ENCODE measurements at places on chromosomes 13 and 19. TPM values are rescaled to one million over a fixed set of nuclear protein-coding genes. Genes with fewer than 3 reads are reported as not detected.

Gene PABPC3
- 0.25 TPM for total RNA-seq

Gene ADAMTSL5
- total RNA-seq: under 0.01 TPM

Gene ZNF135
- 9.8 TPM for total RNA-seq

Gene S1PR5
- under 0.01 TPM for total RNA-seq

Gene DNAJC15
- 14.5 TPM for total RNA-seq

Gene KLF1
- 0.25 TPM for total RNA-seq

Gene NECTIN2
- 19.4 TPM for total RNA-seq

Gene PRTN3
- total RNA-seq: 1.5 TPM

Gene FREM2
- 2.5 TPM for total RNA-seq

Gene TRAPPC2B
- total RNA-seq: 17.0 TPM

Gene SLC17A7
- total RNA-seq: 33.4 TPM

Gene RETN
- 0.98 TPM for total RNA-seq

Gene STOML3
- 0.25 TPM for total RNA-seq

Gene FGF21
- not detected for total RNA-seq

Gene TRPC4
- 14.8 TPM for total RNA-seq

Gene OSCAR
- total RNA-seq: not detected

Gene ADM5
- total RNA-seq: 0.49 TPM

Gene SHD
- total RNA-seq: 2.2 TPM

Gene GAMT
- total RNA-seq: 10.3 TPM

Gene ADAMTS10
- 31.2 TPM for total RNA-seq

Gene TMPRSS9
- 0.25 TPM for total RNA-seq
